ENCODE measurements at places on chromosomes 12 and 14. TPM values are rescaled to one million over a fixed set of nuclear protein-coding genes. Genes with fewer than 3 reads are reported as not detected.

The GPR84 gene
- not detected for total RNA-seq

The TMEM52B gene
- total RNA-seq: 1.3 TPM

The KCNK10 gene
- total RNA-seq: not detected

The PPP1R1A gene
- 0.98 TPM for total RNA-seq

The ACOT6 gene
- not detected for total RNA-seq

The KRT82 gene
- not detected for total RNA-seq

The CLEC7A gene
- total RNA-seq: not detected

The TRPV4 gene
- 4.1 TPM for total RNA-seq

The CAPZA3 gene
- total RNA-seq: not detected

The PTGES3 gene
- total RNA-seq: 48.4 TPM

The ANKRD33 gene
- total RNA-seq: not detected

The TTC9 gene
- total RNA-seq: 6.5 TPM

The PIK3C2G gene
- not detected for total RNA-seq

The PPM1A gene
- total RNA-seq: 11.9 TPM

The MTERF2 gene
- 7.3 TPM for total RNA-seq
